Smooth muscle cell of the umbilical artery (primary cell): ENCODE measurements at places on chromosomes 11 and 22. TPM values are rescaled to one million over a fixed set of nuclear protein-coding genes. Genes with fewer than 3 reads are reported as not detected.

The DKK3 gene
- 328 and 422 TPM in 2 replicates for total RNA-seq

The C11orf16 gene
- total RNA-seq, result not detected in 2 replicates

The GP1BB gene
- total RNA-seq, result 1.8 and 2.1 TPM in 2 replicates

The SLC22A8 gene
- not detected in 2 replicates for total RNA-seq

The PSMD13 gene
- total RNA-seq, result 106 and 125 TPM in 2 replicates

The SULT4A1 gene
- total RNA-seq, result 0.30 and 1.1 TPM in 2 replicates

The SLCO2B1 gene
- total RNA-seq, result 0.30 and 0.88 TPM in 2 replicates

The TPBGL gene
- total RNA-seq, result under 0.01 and 0.05 TPM in 2 replicates

The C22orf31 gene
- total RNA-seq, result not detected in 2 replicates

The SLC22A6 gene
- total RNA-seq, result not detected in 2 replicates

The SLC22A25 gene
- total RNA-seq, result not detected in 2 replicates
